Muscle of leg (tissue), 16 donors: ENCODE measurements at places on chromosomes 11 and 22.
A peak's percentile ranks its signal among the peaks of the same experiment; 100 is the strongest.

GRCh38 chr22:20044495-20045151, 23.7 kb downstream of the TANGO2 start:
- no peak for DNase-seq

DNA sequence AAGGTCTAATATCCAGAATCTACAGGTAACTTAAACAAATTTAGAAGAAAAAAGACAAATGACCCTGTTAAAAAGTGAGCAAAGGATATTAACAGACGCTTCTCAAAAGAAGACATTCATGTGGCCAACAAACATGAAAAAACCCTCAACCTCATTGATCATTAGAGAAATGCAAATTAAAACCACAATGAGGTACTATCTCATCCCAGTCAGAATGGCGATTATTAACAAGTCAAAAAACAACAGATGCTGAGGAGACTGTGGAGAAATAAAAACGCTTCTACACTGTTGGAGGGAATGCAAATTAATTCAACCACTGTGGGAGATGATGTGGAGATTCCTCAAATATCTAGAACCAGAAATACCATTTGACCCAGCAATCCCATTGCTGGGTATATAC, 67.2 kb downstream of the SLC17A6 start:
- no peak for DNase-seq

DNA sequence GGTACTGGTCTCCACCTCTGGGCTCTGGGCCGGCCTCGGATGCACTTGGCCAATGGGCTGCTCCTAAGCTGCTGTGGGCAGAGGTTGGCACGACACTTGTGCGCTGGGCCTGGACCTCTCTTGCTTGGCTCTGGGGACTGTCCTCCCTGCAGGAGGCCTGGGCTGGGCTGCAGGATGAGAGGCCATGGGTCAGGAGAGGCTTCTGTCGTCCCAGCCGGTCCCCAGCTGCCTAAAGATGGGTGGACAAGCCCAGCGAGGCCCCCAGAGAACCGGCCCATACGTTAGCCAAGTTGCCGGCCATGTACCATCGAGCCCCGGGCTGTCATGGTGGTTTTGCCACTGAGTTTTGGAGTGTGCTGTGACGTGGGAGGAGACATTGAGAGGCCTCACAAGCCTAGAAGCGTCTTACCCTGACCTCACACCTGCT, 1.6 kb upstream of the CCDC188 start:
- no peak for DNase-seq

GRCh38 chr11:19735157-19735908, 22.7 kb downstream of the NAV2 start:
- DNase-seq: no peak

DNA sequence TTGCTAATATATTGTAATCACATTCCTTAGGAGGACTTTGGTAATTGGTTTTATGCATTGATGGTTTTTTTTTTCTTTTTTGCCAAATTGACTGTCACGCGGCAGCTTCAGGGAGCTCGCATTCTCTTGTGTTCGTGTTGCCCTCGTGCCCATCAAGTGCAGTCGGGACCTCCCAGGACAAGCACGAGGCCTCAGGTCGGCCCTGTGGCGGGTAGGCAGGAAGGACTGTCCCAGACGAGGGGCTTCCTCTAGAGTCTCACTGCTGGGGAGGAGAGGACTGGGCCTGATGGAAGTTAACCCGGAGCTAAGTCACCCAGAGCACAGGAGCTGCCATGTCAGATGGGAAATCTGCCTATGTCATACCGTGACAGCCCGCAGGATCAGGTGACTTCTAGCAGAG, 37.0 kb downstream of the CTTN start:
- DNase-seq: no peak

- DNase-seq: no peak
These were observed 97.1 kb downstream of the ME3 start for GRCh38 chr11:86575208-86575855.

DNA sequence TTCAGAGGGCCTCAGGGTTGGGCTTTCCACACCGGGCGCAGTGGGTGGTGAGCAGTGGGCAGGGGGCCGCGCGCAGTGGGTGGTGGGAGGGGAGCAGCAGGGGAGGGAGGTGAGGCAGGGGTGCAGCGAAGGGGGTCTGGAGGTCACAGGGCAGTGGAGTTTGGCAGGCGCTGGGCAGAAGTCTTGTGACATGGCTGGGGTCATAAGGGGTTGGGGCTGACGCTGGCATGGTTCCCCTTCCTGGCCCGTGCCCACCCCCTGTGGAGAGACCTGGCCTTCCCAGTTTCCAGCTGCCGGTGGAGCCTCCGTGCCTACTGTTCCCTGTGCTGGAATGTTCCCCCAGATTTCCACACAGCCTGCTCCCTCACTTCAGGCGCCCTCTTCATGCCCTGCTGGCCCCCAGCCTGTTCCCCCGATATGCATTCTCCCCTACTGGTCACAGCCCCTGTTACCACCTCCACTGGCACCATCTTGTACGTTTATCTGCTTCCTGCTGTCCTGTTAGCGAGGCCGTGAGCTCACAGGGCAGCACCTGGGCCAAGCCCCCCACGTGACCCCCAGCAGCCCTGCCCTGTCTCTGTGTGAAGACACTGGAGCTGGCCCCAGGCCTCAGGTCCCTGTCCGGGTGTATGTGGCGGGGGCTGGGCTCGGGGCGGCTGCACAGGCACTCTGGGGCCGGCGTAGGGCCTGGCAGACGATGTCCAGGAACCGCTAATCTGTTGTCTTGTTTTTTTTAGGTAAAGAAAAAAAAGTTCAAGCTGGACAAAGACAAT, 111.6 kb downstream of the KCNQ1OT1 start:
- DNase-seq: no peak

DNA sequence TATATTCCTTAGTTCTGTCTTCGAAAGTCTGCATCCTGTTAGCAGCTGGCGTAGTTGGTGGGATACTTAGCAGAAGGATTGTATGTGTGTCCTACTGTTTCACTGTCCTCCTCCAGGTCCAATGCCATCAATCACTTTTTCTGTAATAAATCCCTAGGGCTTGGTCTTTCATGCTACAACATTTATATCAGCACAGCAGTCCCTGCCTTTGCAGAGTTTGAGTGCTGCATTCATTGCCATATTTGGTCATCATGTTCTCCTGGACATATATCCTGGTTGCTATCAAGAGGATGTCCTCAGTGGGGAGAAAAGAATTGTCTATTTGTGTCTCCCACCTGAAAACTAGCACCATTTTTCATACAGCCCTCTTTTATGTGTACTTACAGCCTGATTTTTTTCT, 67.0 kb downstream of the OR5AK2 start:
- DNase-seq: no peak

DNA sequence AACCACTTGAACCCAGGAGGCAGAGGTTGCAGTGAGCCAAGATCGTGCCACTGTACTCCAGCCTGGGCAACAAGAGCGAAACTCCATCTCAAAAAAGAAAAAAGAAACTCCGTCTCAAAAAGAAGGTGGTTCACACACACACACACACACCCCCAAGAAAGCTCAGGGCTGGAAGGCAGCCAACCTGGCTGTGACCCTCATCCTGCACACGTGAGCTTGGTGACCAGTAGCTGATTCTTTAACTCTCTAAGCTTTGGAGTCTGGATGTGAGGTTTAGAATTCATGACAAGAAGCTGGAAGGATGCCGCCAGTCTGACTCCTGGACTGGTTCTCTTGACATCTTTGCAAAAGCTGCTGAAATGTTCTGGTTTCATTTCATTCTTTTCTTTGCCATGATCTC, 1.9 kb upstream of the RNH1 start:
- no peak for DNase-seq

- DNase-seq: no peak
These were observed 1.2 kb downstream of the SLCO2B1 start for GRCh38 chr11:75152090-75152489.

GRCh38 chr11:117218133-117218915, 13.5 kb downstream of the PCSK7 start:
- peak; percentile 56 for DNase-seq

- no peak for DNase-seq
These were observed 826.1 kb downstream of the TBC1D22A start for GRCh38 chr22:47588578-47588960.

DNA sequence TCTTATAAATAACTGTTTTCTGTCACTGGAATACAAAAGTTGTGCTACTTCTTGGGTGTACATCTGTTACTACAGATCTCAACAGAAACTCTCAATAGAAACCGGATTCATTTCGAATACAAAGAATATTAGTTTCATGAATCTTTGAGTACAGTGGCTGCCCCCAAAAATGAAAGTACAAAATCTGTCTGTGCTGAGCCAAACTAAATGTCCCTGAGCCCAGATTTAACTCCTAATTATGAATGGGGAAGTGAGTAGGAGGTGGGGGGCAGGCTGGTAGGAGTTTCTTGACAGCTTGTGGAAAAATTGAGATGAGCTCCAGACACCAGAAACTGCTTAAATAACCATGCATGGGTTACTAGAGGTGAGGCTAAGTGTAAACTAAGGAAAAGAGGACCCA, 41.6 kb downstream of the PITPNB start:
- peak; percentile 41 for DNase-seq

DNA sequence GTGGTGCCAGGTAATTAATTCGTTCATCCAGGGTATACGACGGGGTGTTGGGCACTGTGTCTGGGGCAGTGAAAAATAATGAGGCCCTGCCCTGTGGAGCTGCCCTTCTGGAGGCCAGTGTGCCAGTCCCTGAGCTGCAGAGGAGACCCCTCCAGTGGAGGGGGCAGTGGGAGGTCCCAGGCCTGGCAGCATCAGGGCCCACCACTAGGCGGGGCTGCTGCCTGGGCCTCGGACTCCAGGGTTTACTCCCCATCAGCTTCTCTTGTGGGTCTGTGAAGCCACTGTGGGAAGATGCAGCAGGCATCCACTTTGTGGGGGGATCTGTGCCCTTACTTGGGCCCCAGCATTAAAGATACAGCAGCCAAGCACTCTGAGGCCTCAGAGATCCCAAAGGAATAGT, 17.4 kb upstream of the TMPRSS6 start:
- no peak for DNase-seq

GRCh38 chr11:11265994-11266606, 87.0 kb downstream of the CSNK2A3 start:
- no peak for DNase-seq

GRCh38 chr11:127223026-127223425, 222.5 kb upstream of the KIRREL3 start:
- DNase-seq: no peak

DNA sequence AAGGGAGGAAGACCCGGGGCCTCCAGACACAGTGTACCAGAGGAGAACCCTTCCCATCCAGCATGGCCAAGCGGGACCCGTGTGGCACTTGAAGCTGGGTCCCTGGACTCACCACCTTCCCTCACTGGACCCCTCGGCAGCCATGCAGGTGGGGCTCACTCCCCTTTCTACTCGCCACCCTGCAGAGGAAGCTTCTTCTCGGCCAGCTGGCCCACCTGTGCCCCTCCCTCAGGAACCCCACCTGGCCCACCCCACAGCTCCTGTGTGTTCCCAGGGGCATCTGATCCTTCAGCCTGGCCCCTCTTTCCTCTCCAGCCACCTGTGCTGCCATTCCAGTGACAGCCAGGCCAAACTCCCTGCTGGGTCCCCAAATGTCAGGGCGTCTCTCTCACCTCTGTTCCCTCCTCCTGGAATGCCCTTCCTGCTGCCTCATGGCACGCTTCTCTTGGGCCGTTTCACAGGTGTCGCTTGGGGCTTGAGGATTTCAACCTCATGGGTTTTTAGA, 38.0 kb downstream of the IGF2 start:
- no peak for DNase-seq

GRCh38 chr11:108733479-108734116, 68.7 kb downstream of the DDX10 start:
- DNase-seq: peak; percentile 13

DNA sequence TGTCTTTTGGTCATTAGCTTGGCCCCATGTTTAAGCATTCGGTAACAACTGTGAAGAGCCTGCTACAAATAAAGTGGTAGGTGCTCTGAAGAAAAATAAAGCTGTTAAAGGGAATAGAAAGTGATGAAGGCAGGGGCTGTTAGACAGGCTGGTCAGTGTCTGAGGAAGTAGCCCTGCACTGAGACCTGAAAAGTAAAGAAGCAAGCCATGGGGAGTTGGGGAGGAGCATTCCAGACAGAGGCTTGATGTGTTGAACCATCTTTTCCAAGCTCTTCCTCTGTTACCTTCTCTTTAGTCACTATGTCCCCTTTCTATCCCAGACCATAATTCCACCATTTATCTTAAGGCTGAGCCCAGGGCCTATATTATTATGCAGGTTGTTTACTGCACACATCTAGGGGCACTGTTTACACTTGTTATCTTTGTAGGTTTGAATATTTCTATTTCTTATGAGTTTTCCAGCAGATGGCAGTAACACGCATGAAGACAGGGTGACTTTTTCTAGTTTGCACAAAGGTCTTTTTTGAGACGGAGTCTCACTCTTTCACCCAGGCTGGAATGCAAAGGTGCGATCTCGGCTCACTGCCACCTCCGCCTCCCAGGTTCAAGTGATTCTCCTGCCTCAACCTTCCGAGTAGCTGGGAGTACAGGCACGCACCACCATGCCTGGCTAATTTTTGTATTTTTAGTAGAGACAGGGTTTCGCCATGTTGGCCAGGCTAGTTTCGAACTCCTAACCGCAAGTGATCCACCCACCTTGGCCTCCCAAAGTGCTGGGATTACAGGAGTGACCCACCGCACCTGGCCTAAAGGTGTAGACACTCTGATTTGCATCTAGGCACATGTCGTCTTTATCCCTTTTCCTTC, 23.0 kb downstream of the ZFTA start:
- DNase-seq: peak; percentile 25

GRCh38 chr11:134529212-134530096, 117.4 kb upstream of the B3GAT1 start:
- DNase-seq: no peak

DNA sequence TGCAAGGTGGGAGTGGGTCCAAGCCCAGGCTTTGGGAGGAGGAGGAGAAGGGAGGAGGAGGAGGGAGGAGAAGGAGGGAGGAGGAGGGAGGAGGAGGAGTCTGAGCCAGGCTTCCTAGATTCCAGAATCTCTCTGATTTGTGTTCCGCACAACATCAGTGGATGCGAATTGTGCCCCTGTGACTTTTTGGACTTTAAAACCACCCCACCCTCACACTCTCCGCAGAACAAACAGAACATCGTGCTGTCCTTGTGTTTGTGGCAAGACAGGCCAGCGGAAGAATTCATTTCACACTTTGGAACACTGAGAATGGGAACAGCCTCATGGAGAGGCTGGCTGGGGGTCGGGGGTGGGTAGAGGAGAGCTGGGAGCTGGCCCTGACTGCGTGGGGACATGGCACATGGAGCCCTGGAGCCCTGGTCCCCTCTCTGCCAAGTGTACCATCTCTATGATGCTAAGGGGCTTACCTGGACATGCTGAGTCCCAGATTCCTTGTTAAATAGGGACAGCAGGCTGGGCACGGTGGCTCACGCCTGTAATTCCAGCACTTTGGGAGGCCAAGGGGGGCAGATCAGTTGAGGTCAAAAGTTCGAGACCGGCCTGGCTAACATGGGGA, 16.4 kb upstream of the SHANK2 start:
- no peak for DNase-seq

GRCh38 chr11:19953909-19954308, 206.4 kb downstream of the DBX1 start:
- DNase-seq: peak; percentile 39

GRCh38 chr11:96338910-96339705, 3.9 kb downstream of the MAML2 start:
- peak; percentile 82 for DNase-seq
